ENCODE measurements at places on chromosomes 6 and 20.

GRCh38 chr6:14100138-14100537 lies 17.4 kb upstream of the CD83 start:
- H3K27ac ChIP-seq: no peak overlapping the region
- peaks cover 22% of the 10 kb centered on the region for H3K27me3 ChIP-seq
- no peak overlapping the region for H3K4me3 ChIP-seq

DNA sequence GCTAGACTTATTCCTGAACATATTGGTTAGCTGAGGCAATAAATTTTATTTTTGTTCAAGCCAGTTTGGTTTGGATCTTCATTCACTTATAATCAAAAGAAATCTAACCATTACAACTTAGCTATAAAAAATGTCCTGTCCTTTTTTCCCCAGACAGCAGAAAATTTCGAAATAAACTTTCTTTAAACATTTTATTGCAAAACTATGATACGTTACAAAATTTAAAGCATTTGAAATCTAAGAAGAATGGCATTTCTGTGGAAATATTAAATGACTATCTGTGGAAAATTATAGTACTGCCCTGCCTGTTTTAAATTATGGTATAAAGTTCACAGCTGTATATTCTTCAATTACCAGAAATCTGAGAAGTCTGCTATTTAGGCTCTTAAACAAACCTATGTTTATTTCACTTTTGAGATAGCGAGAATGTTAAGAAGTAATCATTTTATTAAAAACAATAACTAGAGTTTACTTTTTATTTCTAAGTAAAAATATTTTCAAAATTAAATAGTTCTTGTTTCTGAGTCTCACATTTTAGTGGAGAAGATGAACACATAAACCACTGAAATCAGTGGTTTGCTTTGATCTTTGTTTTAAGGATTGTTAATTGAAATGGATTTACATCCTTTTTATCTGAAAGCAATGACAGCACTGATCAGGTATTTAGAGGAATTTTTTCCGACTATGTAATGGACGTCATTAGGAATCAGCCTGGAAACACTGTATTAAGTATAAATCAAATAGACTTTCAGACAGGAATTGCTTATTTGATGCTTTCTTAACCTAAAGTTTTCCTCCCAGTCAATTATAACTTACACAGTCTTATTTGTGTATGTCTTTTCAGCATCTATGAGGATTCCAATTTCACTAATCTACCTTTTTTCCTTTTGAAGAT lies 553.7 kb downstream of the COL12A1 start:
- H3K27ac ChIP-seq: no peak overlapping the region
- H3K36me3 ChIP-seq: no peaks in the 10 kb centered on the region
- peak; percentile 17 for DNase-seq
- H3K27me3 ChIP-seq: no peaks in the 10 kb centered on the region
- no peaks in the 10 kb centered on the region for H3K4me1 ChIP-seq
- H3K4me3 ChIP-seq: no peak overlapping the region

DNA sequence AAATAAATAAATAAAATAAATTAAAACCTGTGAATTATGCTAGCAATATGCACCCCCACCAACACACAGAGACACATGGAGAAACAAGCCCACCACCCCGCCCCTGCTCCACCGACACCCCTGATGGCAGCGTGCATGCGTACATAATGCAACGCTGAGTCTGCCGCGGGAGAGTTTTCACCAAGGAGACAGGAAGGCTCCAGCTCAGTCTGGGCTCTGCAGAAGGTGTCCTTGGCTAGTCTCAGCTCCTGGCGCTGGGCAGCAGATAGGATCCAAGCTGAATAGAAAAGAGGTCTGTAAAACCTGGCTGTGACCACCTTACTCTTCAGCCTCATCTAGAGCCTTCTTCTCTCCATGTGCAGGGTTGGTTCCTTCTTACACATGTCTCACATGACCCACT lies 26.5 kb upstream of the HECA start:
- no peak overlapping the region for H3K27ac ChIP-seq
- no peaks in the 10 kb centered on the region for H3K36me3 ChIP-seq
- no peaks in the 10 kb centered on the region for H3K4me1 ChIP-seq
- no peak for DNase-seq
- H3K27me3 ChIP-seq: no peaks in the 10 kb centered on the region

- H3K27ac ChIP-seq: no peak overlapping the region
- no peaks in the 10 kb centered on the region for H3K4me1 ChIP-seq
- no peaks in the 10 kb centered on the region for H3K27me3 ChIP-seq
- DNase-seq: no peak
- H3K36me3 ChIP-seq: no peaks in the 10 kb centered on the region
Measured at GRCh38 chr6:98094696-98095095, 739.7 kb upstream of the POU3F2 start.

GRCh38 chr20:4870906-4871305 lies 130.4 kb downstream of the SLC23A2 start:
- H3K36me3 ChIP-seq: no peaks in the 10 kb centered on the region
- H3K4me1 ChIP-seq: no peaks in the 10 kb centered on the region
- H3K27me3 ChIP-seq: no peaks in the 10 kb centered on the region

- DNase-seq: no peak
- no peaks in the 10 kb centered on the region for H3K27me3 ChIP-seq
- H3K4me3 ChIP-seq: no peak overlapping the region
- no peaks in the 10 kb centered on the region for H3K4me1 ChIP-seq
- no peak overlapping the region for H3K27ac ChIP-seq
Measured at GRCh38 chr20:19778404-19778803, 20.3 kb downstream of the RIN2 start.

DNA sequence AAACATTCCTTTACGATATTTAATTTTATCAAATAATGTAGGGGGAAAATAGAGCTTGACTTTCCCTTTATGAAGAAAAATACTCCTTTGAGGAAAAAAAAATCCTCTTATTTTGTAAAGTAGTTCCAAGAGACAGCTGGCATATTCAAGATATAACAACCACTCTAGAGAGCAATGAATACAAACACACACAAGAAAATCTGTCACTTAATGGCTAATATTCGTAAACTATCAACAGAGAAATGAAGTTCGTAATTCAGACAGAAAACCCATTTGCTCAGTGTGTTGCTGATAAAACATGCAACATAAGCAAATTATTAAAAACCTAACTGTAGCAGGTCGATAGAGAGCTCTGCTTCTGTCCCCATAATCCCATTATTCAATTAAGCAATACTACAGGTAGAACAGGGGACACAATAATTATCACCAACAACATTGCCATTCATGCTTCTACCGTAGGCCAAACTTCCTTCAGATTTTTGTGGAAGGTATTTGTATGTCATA lies 714.4 kb upstream of the MARCKS start:
- H3K36me3 ChIP-seq: no peaks in the 10 kb centered on the region
- no peak overlapping the region for H3K27ac ChIP-seq

GRCh38 chr20:62156592-62157386 lies 13.2 kb downstream of the SS18L1 start:
- no peaks in the 10 kb centered on the region for H3K36me3 ChIP-seq
- DNase-seq: no peak
- H3K27me3 ChIP-seq: no peaks in the 10 kb centered on the region
- H3K4me1 ChIP-seq: peaks cover 49% of the 10 kb centered on the region
- no peak overlapping the region for H3K4me3 ChIP-seq
- no peak overlapping the region for H3K27ac ChIP-seq

DNA sequence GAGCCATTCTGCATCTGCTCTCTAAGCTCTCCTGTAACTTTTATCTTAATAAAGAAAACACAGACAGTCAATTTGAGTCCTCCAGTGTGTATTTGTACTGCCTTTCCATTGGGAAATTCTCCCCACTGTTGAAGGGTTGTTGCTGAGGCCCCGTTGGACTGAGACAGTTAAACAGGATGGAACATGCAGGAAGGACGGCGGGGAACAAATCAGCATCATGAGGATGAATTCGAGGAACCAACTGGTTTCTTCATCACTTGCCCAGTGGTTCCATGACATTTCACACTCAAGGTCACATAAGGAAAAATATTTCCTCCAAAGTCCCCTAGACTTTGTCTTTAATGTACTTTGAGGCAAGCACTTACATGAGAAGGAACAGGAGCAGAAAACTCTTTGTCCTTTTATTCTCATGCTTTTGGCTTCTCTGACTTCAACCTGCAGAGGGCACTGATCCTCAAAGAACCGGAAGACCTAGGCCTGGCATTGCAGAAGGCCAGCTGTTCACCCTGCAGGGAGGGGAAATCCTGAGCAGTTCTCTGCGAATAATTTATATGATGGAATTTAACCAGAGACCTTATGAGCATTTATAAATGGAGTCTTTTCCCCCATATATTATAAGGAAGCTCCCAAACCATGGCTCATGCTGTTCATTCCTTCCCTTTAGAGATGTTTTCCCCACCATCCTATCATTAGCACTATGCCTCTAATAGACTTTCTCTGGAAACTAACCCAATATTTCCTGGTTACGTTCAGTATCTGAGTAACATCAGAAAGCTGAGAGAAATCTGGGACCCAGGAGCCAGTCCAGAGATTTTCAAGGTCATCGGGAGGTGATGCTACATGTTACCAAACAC lies 55.2 kb upstream of the ADGRF1 start:
- no peak overlapping the region for H3K4me3 ChIP-seq
- H3K27ac ChIP-seq: no peak overlapping the region

- peaks cover 37% of the 10 kb centered on the region for H3K4me1 ChIP-seq
- no peak for DNase-seq
- H3K27me3 ChIP-seq: no peaks in the 10 kb centered on the region
Measured at GRCh38 chr6:15434263-15434662, 188.4 kb downstream of the JARID2 start.

GRCh38 chr6:111326563-111326962 lies 156.5 kb downstream of the REV3L start:
- no peaks in the 10 kb centered on the region for H3K4me1 ChIP-seq
- H3K4me3 ChIP-seq: no peak overlapping the region
- no peak for DNase-seq
- no peak overlapping the region for H3K27ac ChIP-seq

Measured in astrocyte (in vitro differentiated cells and primary cell).